Stimulated activated CD8-positive, alpha-beta memory T cell treated with anti-CD3 and anti-CD28 coated beads, Interleukin-7, amount 100 ng/mL, for 1 hour (primary cell): ENCODE measurements at places on chromosomes 2 and 18.
A peak's percentile ranks its signal among the peaks of the same experiment; 100 is the strongest.

- DNase-seq, result no peak
These were observed 15.4 kb downstream of the CEP68 start for GRCh38 chr2:65071499-65072180.

DNA sequence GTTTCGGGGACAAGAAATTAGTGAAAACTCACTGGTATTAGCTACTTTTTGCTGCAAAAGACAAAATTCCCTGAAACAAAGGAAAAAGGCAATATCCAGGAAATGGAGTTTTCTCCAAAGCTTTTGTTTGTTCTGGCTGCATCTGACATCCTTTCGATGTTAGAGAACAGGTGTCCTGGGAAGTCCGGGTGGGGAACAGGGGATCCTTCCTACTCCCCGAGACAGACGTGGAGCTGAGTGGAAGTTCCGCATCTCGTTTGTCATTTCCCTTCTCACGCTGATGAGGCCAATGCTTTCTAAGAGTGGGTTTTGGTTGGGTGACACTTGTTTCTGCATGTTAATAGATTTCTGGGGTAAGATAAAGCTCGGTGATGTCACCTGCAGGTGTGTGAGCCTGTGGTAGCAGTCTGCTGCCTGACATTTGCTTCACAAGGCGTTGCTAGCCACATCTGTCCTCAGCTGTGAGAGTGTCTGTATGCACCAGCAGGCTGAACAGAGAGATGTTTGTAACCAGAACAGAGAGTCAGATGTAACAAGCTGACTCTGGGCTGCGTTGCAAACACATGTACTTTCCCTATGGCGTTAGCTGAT lies 125.9 kb downstream of the ACOXL start:
- peak; percentile 27 for DNase-seq

DNA sequence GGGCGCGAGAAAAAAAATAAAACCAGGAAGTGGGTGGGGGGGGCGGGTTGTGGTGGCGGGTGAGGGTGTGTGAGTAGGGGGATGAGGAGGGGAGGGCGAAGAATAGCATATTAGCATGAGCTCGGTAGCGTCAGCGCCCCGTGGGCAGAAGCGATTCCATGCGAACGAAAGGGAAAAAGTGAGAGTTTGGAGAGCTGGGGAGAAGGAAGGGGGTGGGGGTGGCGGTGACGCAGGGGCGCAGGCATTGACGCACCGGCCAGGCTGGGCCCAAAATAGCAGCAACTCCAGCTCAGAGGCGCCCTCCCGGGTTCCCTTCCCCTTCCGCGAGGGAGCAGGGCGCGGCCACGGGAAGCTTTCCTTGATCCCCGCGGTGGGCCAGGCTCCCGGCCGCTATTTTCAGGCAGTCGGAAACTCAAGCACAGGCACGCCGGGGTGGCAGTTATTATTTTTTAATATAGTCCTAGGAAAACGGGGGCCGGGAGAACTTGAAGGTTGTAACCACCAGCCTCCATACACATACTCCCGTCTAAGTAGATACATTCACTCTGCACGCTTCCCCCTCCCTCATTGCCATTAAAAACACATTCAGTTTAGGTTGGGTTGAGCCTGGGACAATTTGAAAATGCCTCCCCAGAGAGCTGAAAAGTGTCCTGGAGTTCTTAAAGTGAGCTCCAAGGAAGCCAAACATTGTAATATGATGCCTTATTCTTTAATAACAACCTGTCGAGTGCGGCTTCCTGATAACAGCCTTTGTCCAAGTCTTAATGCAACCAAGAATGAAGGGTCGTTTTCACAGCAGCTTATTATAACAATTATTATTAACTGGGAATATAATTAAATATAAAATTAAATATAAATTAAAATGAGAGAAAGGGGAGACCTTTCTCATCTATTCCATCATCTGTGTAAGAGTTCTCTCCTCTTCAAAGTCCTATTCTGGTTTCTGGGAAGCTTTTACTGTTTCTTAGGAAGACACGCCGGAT lies 2.3 kb upstream of the NR4A2 start:
- DNase-seq, result no peak

DNA sequence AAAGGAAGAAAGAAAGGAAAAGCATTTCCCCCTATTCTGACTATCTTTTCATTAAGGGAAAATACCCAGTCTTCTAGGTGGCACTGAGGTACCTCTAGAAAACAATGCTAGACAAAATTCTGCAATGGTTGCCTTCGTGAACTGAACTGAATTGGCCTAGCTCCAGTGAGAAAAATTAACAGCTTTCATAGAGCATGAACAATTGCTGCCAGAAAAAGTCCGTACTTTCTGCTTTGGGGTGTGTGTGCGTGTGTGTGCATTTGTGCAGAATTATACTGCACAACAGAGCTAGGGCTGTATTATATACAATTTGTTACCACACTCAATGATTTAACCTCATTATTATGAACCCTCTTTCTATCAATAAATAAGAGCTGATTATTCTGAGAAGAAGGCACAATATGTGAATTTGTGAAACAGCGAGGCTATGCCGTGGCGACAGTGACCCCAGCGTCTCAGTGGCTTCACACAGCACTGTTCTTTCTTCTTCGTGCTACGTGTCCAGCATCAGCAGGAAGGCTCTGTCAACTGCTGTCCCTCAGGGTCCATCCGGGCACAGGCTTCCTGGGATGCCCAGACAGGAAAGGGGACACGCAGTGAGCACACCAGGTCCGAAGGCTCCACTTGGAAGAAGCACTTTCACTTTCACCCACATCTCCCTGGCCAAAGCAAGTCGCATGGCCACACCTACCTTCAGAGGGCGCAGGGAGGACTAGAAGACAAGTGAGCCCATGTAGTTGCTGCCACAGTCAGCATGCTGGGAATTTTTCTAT lies 47.5 kb downstream of the PTGR3 start:
- DNase-seq, result no peak

- DNase-seq, result no peak
These were observed 25.4 kb downstream of the POLE4 start for GRCh38 chr2:74983631-74984392.

GRCh38 chr2:209505410-209505809 lies 81.6 kb downstream of the MAP2 start:
- DNase-seq, result no peak

- no peak for DNase-seq
These were observed 90.5 kb upstream of the MAPK4 start for GRCh38 chr18:50469380-50469781.

- DNase-seq, result no peak
These were observed 108.7 kb downstream of the ANKRD44 start for GRCh38 chr2:197201874-197202273.

- no peak for DNase-seq
These were observed 106.1 kb downstream of the ICA1L start for GRCh38 chr2:202765436-202765835.

GRCh38 chr2:232183279-232183678 lies 195.3 kb upstream of the ALPP start:
- DNase-seq, result no peak

DNA sequence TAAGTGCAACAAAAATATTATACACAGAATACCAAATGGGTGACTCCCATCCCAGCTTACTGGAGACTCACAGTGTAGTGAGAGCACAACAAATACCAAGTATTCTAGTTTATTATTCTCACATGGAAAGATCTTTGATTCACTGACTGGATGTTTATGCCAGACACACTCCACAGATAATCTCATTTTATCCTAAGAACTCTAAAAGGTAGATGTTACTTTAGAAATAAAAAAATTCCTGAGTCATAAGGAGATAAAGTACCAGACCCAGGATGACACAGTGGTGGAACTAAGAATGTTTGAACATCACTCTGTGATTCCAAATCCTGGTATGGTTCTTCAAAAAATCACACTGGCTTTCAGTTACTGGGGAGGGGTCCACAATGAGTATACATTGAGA lies 136.2 kb downstream of the CDH2 start:
- no peak for DNase-seq

DNA sequence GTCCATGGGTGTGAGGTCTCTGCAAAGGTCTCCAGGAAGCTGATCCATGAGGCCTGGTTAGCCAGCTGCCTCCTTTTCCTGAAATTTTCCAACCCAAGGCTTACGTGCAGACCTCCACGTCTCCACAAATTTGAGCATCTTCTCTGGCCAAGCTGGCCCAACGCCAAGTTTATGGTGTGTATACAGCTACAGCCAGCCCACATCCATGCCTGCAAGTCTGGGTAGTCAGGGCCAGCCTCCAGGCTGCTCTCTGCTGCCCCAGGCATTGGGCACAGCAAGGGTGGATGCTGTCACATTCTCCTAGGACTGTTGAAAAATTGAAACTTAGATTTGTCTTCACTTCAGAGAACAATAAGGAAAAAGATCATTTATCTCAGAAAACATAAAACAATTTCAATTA lies 525.5 kb upstream of the CHAC2 start:
- no peak for DNase-seq

DNA sequence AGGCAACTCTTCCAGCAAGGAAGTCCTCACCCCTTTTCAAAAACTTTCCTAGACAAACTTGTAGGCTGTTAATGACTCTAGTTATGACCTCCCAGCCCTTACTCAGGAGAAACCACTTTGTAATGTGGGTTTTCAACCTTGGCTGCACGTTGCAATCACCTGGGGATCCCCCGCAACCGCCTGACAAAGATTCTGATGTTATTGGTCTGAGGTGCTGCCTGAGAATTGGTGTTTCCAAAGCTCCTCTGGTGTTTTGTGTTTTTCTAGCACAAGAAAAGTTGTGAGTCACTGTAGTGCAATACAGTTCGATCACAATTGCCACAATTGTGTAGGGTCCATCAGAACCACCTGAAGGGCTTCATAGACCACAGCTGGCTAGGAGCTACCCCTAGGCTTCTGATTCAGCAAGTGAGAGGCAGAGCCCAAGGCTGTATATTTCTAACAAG lies 121.6 kb downstream of the SP100 start:
- no peak for DNase-seq

DNA sequence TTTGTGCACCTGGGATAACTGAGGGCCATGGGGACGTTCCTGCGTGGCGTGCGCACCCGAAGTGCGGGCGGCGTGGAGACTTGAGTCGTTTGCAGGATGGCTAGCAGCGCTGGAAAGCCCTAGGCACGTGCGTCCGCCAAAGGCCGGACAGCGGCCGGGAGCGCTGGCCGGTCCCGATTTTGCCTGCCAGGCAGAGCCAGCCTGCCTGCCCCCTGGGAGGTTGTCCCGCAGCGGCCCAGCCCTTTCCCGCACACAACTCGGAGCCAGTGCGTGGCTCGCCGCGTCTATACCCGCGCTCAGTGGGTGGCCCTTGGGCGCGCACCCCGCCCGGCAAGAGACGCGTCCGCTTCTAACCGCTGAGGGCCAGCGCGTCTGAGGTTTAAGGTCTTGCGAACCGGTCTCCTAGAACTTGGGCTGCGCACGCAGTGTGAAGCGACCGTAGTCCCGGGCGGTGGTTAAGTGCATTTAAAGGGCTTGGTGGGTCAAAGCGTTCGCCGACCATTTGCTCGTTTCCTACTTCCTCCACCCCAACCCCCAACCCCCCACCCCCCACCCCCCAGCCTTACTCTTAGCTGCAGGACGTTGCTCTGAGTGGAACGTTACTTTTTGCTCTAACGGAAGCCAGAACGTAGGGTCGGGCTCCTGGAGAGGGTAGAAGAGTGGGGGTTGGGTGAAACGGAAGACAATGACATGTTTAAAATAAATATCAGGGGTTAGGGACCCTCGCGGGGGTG lies 627 bp downstream of the CDCA7 start:
- no peak for DNase-seq

- no peak for DNase-seq
These were observed 57.6 kb downstream of the MTCL1 start for GRCh38 chr18:8762968-8763367.

- no peak for DNase-seq
These were observed 91.9 kb downstream of the MRPS9 start for GRCh38 chr2:105129722-105130232.

- DNase-seq, result no peak
These were observed 16.7 kb upstream of the GTF2A1L start for GRCh38 chr2:48600917-48601316.

DNA sequence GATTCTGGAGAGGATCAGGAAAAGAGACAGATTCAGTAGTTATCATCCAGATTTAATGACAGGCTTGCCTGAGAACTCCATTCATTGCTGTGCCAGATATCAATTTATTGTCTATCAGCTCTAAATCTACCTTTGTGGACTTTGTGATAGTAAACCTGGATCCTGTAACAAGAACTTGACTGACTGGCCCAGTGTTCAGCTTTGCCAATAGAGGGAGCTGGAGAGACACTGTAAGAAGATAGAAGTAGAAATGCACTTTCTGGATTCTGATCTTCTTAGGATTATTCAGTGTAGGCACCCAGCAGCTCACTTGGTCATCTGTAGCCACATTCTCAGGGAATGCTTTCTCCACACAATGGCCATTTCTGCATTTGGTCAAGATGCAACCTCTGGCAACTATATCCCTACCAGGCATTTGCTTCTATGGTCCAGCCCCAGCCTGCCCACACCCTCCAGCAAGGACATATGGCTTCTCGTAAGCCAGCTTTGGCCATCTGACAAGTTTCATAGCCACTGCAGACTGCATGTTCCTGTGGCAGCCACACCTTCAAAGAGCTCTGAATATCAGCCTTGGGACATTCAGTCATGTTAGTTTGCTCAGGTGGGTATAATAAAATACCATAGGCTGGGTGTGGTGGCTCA lies 6.1 kb upstream of the SERPINB8 start:
- DNase-seq, result no peak

DNA sequence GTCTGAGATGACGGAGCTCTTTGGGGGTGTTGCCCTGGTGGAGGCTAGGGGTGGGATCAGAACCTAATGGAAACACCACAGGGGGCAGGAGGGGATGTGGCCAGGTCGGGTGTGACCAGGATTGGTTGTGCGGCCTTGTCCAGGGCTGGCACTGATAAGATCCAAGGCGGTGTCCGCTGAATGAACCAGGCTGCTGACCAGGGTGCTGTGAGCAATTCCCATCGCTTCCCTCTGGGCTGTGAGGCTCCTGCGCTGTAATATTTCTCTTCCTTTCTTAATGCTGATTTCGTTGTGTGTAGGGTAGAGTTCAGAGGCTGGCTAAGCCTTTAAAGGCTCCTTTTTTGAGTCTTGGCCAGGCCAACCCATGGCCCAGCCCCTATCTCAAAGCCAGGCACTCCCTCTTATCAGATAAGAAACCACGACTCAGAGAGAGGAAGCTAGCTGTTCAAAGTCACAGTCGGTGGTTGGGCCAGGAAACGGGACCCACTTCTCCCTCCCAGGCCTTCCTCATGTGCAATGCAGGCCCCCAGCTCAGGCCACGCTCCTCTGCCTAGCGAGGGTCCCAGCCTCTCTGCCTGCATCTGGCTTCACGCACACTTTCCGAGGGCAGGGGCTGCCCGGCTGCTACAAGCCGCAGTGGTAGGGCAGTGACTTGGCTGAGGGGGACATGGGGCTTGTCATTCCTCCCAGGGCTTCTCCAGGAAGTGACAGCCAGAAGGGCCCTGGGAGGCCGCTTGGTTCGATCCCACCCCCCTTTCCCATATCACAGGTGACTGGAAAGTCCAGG lies 26.0 kb upstream of the FOSL2 start:
- no peak for DNase-seq
